Large intestine (tissue), 12 donors: ENCODE measurements at places on chromosomes 12 and 14. TPM values are rescaled to one million over a fixed set of nuclear protein-coding genes. Genes with fewer than 3 reads are reported as not detected.

DNA sequence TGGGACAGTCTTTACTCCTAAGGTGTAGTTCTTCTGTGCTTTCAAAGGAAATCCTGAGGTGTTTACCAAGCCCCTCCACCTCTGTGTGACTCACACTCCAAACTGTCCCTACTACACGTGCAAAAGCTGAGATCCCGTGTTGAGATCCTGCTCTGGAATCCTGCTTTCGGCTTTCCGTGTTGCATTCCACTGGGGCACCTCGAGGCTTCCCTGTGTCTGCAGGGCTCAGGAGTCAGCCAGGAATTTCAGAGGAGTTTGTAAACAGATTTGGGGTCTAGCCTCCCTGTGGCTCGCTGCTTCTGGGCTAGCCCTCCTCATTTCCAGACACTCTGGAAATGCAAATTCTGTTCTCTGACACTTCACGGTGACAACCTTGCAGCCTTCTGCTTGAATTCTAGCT lies 48.4 kb downstream of the CACNA2D4 start:
- no peak for DNase-seq

DNA sequence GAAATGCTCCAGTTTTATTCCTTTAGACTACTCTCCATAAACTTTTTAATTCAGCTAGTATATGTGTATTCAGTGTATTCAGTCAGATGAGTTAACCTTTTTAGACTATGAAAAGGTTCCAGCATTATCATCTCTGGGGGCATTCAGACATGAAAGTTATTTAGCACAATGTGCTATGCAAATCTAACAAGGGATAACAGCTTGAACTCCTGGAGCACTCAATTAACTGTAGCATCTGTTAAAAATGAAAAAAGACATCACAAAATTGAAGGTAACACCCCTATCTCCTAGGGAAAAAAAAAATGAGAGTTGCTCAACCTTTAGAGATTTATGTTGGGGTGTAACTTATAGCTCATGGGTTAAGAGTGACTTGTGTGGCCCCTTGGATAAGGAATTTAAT lies 211.5 kb downstream of the PHLDA1 start:
- no peak for DNase-seq

DNA sequence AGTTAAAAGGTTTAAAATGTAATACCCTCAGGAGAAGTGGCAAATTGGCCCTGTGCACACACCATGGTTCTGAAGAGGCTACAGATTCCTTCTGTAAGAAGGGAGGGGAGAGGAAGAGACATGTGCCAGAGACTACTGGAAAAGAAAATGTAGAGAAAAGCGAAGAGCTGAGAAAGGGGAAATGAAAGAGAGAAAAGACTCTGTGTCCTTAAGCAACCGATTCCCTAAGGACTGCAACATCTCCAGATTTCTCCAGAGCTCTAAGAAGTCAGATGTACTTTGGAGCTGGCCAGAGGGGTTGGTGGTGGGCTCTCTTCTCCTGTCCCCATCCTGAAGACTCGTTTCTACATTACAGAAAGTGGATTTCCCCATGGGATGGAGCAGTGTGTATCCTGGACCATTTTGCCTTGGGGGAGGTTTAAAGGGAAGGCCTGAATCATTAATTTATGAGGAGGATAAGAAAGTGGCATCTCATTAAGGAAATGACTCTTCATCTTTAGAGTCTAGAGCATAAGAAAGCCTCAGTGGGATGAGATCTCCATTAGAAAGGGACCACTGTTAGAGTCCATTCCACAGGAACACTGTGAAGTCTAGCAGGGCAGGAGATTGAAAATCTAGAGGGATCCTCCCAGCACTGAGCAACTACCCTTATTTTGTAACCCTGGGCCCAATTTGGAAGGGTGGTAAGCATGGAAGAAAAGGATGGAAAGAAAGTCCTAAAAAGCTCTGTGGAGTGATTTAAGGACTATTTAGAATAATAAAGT lies 45.5 kb upstream of the FUT8 start:
- no peak for DNase-seq

GRCh38 chr12:8668441-8668840 lies 5.8 kb upstream of the MFAP5 start:
- DNase-seq, result no peak

DNA sequence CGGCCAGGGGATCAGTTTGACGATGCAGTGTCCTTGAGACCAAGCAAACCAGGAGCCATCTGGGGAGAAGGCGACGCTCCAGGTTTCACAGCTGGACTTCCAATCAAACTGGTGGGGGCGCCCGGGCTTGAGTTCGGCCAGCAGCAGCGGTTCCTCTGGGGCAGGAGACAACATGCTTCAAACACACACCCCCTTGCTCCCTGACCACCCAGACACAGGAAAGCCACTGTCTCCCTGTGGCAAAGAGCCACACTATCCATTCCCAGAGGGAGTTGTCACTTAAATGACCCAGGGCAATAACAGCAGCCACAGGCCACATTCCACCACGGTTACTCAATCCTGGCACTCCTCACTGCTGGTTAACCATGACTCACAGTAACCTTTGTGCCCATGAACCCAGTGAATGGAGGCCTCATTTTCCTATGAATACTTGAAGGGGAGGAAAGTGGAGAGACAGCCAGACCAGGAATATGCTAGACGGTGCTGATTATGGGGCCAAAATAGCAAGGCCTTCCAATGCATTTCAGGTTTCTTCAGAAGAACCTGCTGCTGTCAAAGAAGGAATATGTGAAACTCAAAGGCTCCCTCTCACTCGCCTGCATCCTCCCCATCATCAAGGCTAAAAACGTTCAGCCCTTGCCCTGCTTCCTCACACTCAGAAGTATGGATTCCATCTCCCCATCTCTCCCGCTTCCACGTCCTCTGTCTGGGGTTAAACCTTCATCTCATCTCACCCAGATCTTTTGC lies 8.5 kb downstream of the WSB2 start:
- DNase-seq, result peak; percentile 98

- no peak for DNase-seq
Measured at GRCh38 chr14:100765296-100765695, 38.6 kb downstream of the DLK1 start.

GRCh38 chr14:76862546-76863282 lies 36.5 kb downstream of the LRRC74A start:
- no peak for DNase-seq

- no peak for DNase-seq
Measured at GRCh38 chr12:121968876-121969275, 50.5 kb downstream of the CFAP251 start.

DNA sequence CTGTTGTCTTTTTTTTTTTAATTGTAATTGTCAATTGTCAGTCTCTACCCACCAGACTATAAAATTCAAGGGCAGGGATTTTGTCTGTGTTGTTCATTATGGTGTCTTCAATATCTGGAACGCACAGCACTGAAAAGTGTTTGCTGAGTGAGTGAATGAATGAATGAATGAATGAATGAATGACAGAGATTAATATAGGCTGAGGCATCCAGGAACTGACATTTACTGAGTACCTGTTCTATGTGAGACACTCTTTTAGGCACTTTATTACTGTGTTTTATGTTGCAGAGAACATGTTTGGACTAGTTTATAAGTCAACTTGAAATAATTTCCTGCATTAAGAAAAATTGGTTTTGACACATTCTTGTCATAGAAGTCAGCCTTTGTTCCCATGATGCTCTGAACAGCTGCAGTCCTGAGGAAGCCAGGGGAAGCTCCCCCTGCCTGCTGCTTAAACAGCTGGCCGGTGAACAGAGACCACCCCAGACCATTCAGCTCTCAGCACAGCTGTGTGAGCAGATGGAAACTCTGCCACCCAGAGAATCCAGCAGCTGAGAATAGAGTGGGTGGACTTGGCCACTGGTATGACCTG lies 160.7 kb upstream of the CCND2 start:
- no peak for DNase-seq

GRCh38 chr14:34211732-34212131 lies 250.3 kb downstream of the SPTSSA start:
- DNase-seq, result no peak

GRCh38 chr12:2513141-2514037 lies 281.4 kb upstream of the FKBP4 start:
- DNase-seq, result no peak

GRCh38 chr12:45217846-45218245 lies 2.0 kb downstream of the ANO6 start:
- no peak for DNase-seq

DNA sequence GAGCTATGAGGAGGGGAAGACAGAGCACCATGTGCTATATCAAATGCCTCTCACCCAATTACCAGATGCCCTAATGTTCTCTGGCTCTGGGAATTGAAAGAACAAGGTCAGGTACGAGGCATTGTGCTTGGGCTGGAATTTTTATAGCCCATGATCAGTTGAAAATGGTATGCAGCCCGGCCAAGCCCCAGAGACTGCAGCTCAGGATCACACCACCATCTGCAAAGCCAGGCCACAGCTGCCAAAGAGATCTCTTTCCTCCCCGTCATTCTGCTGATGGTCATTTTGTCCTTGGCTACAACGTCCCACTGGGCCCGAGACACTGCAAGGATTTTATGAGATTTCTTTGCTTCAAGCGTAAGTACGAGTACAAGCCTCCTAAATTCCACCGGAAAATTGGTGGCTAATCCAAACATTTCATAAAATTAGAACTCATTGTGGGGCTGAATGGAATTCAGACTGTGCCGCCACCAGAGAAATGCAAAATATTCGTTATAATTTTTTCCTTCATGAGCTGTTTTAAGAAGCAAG lies 15.1 kb downstream of the NUAK1 start:
- peak; percentile 63 for DNase-seq

GRCh38 chr12:67357376-67358125 lies 88.4 kb downstream of the CAND1 start:
- DNase-seq, result no peak

GRCh38 chr12:6961278-6961694 lies 9.2 kb downstream of the PHB2 start:
- DNase-seq, result peak; percentile 68

DNA sequence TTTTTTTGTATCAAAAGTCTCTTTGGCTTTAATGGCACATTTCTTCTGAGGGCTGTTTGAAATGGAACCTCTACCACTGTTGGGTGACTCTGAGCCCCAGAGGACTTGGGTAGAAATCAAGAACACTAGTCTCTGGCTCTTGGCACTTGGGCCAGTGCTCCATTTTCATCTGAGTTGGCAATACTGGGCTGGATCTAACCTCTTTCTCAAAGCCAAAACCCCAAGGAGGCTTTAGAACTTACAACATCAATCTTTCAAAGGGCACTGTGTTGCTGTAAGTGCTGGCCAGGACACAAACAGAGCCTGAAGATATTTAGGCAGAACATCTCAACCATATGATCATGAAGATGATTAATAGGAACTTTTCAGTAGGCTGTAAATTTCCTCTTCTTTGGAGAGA lies 34.0 kb upstream of the PLEKHG7 start:
- no peak for DNase-seq

Gene GALNT6
- 31.1 TPM for polyA plus RNA-seq

Gene KCNK10
- polyA plus RNA-seq, result 4.5 TPM

Gene PTPN21
- polyA plus RNA-seq, result 11.9 TPM

Gene CNTN1
- 7.4 TPM for polyA plus RNA-seq

Gene PSMB11
- polyA plus RNA-seq, result not detected

Gene COX8C
- 0.27 TPM for polyA plus RNA-seq

Gene JAG2
- 11.0 TPM for polyA plus RNA-seq

Gene ASCL1
- polyA plus RNA-seq, result 6.4 TPM

Gene CIROP
- polyA plus RNA-seq, result 0.01 TPM
